ENCODE measurements at places on chromosomes 4 and X.

GRCh38 chr4:68109868-68110267 is 19.8 kb downstream of the TMPRSS11F start:
- no peak for DNase-seq

DNA sequence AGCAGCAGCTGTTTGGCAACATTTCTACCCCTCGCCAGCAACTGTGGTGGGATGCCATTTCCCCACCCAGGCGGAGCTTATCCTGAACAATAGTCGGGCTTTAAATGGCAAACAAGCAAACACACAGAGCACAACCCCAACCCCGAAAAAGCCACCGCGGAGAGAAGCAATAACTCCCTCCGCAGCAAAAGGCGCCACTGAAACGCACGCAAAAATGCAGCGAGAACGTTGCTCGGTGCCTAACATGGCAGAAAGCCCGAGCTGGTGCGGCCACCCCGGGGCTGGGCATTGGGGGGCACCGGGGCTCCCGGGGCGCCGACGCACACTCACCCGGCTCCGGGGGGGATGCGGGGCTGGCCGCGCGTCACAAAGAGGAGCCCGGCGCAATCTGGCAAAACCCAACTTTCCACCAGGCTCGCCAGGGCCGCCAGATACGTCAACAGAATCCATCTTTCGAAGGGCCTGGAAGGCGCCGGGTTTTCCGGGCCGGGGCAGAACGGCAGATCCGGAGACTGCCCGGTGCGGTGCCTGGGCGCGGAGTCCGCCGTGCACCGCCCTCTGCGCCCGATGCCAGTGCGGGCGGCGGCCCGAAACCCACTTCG is 818 bp downstream of the RAI2 start:
- DNase-seq, result no peak

GRCh38 chr4:108840426-108840975 is 77.6 kb upstream of the ETNPPL start:
- no peak for DNase-seq

- no peak for DNase-seq
Measured at GRCh38 chr4:104559502-104559901, 64.8 kb upstream of the CXXC4 start.

DNA sequence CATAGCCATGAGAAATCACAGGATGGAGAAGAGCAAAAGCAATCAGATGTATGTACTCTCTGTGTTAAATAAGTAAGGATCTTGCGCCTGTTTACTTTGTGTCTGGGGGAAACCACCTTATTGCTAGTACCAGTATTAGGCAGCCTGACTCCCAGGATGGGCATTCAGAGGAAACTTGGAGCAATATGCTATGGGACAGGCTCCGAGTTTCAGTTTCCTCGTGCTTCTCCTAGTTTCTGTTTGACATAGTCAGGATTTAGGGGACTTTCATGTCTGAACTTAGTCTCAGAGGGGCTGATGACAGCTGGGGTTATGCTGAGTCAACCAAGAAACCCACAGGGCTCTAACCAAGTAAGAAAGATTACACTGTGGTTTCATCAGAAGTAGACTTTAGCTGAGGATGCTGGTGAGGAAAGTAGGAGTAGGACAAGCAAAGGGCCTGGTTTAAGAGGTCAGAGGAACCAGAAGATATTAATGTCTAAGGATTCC is 13.5 kb downstream of the NSUN7 start:
- DNase-seq, result no peak

- no peak for DNase-seq
Measured at GRCh38 chr4:15317246-15317645, 110.6 kb upstream of the C1QTNF7 start.

DNA sequence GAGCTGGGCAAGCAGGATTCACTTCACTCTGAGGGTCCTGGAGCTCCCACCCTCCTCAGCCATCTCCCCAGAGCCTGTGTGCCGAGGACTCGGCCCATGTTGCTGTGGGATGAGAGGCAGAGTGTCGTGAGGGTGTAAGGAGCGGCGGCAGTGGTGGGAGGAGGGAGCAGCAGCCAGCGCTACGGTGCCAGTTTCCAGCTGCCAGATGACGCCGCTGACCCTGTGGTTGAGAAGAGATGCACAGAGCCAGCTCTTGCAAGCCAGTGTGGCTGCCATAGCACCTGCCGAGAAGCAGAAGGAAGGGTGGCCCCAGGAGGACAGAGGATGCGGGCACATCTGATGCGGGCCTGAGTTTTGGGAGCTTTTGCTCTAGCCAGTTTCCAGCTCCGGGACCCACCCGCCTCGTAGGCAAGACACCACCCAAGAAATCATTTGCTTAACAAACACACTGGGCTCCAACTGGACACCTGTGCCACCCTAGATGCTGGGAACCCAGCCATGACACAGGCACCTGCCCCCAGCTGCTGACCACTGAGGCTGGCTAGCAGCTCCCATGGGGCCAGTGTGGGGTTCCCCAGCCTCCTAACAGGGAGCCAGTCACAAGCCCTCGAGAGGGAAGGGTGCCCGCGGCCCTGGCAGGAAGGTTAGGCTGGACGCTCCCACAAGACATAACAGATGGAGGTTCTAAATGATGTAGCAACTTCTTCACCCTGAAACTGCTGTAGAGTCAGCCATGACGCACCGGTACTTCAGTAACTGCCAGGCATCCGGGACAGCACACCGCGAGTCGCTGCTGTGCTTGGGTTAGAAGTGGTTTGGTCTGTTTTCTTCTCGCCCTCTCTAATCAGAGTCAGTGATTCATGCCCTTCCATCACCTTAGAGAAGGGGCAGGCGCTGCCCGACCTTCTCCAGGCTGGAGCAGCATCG is 8.9 kb downstream of the MSANTD1 start:
- no peak for DNase-seq

DNA sequence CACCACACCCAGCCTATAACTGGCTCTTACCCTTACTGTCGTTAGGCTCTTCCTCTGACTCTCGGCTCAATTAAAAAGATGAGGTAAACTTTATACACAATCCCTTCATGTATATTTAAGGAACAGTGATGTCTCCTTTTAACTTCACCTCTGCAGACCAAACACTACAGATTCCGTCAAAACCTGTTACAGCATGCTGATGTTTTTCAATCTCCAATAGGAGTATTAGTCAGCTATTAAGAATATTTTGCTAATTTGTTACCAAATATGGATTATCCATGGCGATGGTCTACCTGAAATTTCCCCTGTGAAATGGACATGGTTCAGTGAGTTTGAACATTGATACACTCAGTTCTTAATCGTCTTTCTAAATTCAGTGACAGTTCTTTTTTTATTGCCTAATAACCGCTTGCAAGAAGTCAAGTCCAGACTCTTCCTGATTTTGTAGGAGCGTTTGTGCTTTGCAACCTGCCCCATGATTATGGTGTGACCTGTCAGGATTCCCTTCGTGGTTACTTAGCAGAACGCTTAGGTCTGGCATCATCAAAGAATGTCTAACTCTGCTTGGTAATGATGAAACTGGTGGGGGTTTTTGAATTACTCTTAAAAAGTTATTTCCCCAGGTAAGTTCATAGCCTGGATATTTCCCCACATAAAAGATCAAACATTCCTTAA is 72.2 kb upstream of the STOX2 start:
- DNase-seq, result no peak

DNA sequence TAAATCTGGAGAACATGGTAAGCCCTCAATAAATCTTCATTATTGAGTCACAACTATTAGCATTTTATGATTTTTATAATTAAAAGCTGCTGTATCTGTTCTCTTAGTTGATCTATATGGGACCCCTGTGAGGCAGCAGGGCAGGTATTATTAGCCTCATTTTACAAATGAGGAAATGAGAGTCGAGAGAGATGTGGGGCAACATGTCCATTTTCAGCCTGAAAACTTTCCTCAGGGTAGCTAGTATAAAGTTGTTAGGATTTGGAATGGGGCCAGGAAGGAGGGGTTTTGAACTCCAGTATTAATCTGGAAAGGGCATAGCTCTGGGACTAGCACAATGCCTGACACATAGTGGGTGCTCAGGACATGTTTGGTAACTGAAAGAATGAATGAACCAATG is 191.7 kb upstream of the GPC4 start:
- no peak for DNase-seq

GRCh38 chr4:183396227-183396637 is 48.2 kb upstream of the CDKN2AIP start:
- DNase-seq, result no peak

DNA sequence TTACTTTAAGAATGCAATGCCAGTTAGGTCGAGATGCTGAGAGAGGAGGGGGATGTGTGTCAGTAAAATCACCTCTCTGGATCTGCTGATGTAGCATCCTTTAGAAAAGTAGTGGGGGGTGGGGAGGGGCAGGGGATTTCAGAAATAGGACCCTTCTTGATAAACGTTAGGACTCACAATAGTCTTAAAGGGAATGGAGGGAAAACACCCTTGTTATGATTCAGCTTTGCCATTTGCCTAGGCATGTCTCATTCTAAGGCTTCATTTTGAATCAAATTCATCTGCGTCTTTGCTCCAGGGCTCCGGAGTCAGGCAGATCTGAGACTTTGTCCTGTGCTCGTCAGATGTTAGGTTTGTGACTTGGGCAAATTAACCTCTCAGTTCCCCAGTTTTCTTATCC is 879 bp downstream of the SH2D1A start:
- DNase-seq, result no peak

DNA sequence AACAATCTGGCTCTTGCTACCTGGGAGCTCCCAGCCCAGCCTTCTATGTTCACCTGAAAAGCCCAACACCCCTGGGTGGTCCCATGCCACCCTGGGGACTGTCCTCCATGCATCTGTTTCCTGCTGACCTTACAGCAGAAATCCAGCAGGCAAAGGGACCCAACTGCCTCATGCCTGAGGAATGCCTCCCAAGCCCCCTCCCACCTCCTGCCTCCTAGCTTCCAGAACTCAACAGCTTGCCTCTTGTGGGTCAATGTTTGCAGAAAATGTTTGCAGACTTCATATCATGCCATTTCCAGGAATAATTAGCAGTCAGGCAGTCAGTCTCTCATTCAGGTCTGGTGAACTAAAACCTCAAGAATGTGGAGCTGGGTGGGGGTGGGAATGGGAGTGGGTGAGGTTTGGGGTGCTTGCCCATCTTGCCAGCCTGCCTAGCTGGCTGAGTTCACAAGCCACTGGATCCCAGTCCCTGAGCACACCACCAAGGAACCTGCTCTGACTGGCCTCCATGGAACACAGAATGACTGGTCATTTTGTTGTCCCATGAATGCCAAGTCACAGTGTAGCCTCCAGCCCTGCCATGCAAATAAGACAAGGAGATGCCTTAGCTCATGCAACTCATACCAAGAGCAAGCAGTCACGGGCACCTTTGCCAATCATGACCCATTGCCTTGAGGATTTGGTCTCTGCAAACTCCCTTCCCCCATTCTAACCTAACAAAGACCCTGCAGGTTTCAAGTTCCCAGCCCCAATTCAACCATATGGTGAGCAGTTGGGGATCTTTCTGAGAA is 12.1 kb upstream of the PLAC1 start:
- DNase-seq, result no peak

DNA sequence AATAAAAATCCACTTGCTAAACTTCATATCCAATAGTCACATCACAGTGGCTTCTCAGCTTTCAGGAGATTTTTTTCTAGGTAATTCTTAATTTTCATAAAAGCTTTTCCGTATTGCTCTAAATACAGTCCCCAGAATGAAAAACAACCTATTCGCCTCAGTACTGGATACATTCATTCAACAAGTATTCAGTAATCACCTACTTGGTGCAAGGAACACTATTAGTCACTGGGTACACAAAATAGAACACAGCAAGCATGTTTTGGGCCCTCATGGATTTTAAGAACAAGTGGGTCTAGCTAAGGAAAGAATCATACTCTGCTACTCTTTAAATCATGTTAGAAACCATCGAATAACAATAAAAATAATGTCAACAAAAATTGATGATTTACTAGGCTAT is 2.8 kb upstream of the BEX3 start:
- no peak for DNase-seq

GRCh38 chr4:91824773-91825172 is 479.0 kb upstream of the GRID2 start:
- no peak for DNase-seq

- no peak for DNase-seq
Measured at GRCh38 chr4:66351761-66352160, 681.5 kb upstream of the EPHA5 start.

- DNase-seq, result no peak
Measured at GRCh38 chr4:3870567-3870962, 104.4 kb downstream of the ADRA2C start.

DNA sequence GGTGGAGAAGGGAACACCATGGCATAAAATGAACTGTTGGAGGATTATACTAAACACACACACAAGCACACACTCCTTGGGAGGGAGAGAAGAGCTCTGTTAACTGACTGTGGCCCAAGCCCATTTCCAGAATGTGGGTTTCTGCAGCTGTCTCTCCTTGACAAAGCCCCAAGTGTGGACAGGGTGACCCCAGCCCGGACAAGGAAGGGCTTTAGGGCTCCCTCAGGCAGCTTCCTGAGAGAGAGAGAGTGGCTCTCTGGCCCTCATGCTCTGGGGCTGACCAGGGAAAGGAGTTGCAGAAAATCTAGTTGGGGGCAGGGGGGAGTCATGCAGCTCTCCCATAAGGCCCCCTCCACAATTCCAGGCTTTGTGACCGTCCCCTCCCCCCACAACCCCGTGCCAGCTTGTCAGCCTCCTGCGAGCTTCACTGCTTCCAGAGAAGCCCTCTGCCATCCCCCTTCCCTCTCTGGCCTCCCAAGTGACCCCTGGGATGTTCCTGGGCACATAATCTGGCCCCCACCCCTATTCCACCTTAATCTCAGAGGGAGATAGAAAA is 590 bp downstream of the ARHGEF9 start:
- no peak for DNase-seq

DNA sequence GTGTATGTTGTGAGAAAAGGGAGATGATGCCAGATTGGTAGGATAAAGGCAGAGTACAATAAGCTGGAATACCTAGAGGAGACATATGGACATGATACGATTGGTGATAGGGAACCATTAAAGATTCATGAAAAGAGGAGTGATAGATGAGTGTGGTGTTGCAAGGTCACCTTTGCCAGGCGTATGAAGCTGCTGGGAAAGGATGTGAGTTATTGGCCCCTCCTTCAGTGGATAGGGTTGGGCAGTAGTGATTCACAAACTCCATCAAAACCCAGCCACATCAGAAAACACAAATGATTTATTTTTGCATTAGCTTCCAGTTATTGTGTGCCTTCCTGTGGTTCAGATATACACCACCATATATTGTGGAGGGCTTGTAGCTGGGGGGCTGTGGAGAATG is 34.3 kb downstream of the TMEM164 start:
- no peak for DNase-seq

DNA sequence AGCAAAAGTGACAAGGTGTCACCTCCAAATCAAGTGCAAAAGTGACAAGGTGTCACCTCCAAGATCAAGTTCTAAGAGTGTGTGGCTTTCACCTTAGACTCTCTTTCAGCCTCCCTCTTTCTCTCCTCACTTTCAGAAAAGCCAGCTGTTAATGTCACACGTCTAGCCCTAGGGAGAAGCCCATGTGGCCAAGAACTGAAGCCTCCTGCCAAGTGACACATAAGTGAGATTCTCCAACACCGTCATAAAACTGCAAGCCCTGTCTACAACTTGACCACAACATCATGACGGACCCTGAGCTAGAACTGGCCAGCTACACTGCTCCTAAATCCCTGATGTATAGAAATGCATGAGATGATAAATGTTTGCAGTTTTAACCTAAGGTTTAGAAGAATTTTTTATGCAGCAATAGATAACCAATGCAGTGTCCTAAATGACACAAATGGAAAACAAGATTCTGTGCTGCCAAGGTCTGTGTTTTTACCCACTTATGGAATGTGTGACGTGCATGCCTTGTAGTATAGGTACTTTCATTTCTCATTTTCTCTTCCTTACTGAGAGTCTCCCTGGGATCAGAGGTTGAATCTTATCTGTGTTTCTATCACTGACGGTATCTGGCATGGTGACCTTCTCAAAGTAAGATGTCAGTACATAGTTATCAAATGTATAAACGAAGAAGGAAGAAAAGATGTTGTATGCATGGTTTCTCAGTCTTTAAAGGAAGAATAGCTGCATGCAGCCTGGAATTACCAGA is 25.0 kb downstream of the NLGN4X start:
- no peak for DNase-seq
